SW480 (cell line): ENCODE measurements at places on chromosomes 5 and 9.
A peak's percentile ranks its signal among the peaks of the same experiment; 100 is the strongest.

DNA sequence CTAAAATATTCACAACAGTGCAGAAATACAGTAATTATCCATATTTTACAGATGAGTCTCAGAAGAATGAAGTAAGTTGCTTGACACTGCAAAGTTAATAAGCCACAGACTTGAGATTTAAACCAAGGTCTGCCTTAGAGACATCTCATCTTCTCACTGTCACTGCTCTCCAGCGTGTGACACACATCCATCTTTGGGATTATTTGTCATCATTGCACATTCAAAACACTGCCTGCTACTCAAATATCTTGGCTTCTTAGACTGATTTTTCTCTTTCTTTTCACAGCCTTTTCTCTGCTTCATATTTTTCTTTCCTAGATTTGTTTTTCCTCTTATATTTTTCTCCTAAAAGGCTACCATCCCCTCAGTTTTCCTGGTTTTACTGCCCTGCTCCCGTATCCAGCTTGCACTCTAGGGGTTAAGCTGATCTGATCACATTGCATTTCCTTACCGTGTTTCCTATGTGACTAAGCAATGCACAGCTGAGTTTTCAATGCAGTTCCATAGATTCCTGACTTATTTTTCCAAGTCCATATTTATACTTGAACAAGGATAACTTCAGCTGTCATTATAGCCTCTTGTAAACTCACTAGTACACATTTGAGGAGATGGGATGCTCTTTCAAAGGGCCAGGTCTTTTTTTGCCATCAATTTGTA, 353.0 kb downstream of the PLK2 start:
- DNase-seq: no peak

GRCh38 chr5:142540922-142541422, 144.9 kb downstream of the FGF1 start:
- no peak for DNase-seq

- no peak for DNase-seq
These were observed 267.5 kb downstream of the MSX2 start for GRCh38 chr5:174991847-174992246.

DNA sequence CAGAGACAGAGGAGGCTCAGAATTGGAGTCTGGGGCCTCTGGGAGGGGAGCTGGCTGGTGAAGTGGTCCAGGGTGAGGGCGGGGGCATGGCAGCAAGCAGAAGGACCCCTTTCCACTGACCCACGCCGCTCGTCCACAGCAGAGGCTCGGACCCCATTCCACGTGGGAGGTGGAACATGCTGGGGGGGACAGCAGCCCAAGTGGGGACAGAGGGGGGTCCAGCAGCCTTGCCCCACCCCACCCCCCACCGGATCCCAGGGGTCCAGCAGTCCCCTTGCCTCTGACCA, 25.4 kb upstream of the NKD2 start:
- no peak for DNase-seq

DNA sequence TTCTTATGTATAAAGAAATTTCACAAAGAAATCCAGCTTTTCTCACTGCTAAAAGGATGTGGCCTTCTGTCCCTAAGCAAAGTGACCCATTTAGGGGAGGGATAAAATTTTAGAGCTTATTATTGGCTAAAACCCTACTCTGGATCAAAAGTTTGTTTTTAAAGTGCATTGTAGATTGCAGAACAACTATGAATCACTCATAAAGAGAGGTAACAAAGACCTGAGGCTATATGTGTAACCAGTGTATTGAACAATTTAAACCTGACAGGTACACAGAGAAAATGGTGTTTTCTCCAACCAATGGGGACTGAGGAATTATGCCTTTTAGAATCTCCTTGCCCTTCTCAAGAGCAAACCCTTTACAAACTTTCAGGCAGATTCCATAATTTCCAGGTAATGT, 86.6 kb downstream of the MUSK start:
- DNase-seq: no peak

DNA sequence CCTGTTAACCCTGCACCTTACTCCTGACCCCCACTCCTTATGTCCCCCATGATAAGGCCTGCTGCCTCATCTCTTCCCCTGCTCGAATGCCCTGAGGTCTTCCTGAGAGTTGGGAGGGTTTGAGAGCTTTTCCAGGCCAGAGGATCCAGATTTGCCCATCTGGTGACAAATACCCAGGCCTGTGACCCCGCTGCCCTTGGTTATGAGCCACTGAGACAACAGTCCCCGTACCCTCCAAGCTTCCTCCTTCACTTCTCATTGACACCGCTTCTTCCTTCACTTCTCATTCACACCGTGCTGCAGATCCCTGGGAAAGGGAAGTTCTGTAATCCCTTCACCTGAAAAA, 593 bp downstream of the GM2A start:
- no peak for DNase-seq

DNA sequence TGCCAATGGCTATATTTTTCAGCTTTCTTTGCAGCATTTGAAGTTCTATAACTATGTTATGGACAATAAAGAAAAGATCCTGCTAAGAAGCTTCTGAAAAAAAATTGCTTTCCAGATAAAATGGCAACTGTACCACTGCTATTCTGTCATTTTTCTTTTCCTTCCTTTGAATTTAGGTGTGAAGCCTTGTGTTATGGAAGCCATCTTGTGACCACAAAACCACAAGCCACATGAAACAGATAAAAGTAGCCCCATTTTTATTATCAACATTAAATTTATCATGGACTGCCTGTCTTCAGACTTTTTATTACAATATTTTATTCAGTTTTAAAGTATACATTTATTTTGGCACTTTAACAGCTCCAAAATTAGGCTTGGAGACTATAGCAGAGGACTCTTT, 289.9 kb upstream of the ACTBL2 start:
- peak; percentile 47 for DNase-seq

- DNase-seq: peak; percentile 11
These were observed 644 bp downstream of the BRD3 start for GRCh38 chr9:134066913-134067851.

DNA sequence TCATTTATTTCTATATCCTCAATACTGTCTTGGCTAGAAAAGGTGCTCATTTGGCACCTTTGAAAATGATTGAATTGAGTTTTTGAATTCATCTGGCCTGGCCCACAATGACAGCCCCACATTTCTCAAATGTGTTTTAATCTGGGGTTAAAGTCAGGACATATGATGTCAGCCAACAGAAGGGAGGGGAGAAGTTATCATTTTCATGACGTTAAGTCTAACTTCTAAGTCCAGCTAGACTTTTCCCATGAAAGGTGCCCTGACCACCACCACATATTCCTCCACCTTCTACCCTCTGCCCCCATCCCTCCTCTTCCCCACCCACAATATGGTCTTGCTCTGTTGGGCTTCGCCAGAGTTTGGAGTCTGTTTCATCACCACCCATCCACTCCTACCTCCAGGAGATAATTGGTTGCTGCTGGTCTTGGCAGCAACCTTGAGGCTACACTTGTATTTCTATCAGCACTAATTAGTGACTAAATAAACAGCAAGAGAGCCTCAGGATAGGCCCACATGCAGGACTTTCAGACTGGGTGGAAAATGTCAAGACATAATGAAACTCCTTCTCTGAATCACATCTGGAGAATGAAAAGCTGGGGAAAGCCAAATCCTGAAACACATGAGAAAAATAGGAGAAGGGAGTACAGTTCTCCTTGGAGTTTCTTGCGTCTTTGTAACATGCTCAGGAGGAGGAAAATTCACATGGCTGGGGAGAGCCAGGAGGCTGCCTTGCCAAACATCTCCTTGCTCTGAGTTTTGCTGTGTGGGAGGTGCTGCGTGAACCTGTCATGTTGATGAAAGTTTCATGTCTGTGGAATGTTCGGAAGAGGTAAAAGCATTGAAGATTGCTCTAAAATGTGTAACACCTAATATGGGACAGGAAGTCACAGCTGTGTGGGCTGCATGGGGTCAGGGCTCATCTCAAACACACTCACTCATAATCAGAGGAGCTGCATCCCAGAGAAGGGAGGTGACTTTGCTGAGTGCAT, 544.7 kb upstream of the KLF4 start:
- no peak for DNase-seq

- no peak for DNase-seq
These were observed 172.0 kb downstream of the CPLANE1 start for GRCh38 chr5:37077146-37077545.

DNA sequence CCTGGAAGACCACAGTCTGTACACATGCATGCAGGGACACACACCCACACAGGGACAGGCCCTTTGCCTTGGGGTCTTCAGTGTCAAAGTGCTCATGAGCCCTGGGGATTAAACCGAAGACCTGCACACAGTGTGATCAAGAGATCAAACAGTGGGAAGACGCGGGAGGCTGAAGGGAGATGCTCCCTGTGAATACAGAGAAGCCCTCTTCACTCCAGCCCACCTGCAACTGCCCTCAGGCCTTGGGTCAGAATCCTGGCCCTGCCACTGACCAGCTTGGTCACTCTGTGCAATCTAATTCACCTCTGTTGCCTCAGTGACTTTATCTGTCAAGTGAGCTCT, 2.9 kb downstream of the RALGDS start:
- no peak for DNase-seq
